ENCODE measurements at places on chromosomes 16 and 17. TPM values are rescaled to one million over a fixed set of nuclear protein-coding genes. Genes with fewer than 3 reads are reported as not detected.

Gene CACNG5
- not detected for polyA plus RNA-seq

Gene TLCD2
- polyA plus RNA-seq, result 7.2 TPM

Gene PDE6G
- polyA plus RNA-seq, result 1.2 TPM

Gene ALDH3A1
- 0.09 TPM for polyA plus RNA-seq

Gene TBC1D3C
- polyA plus RNA-seq, result 0.88 TPM

Gene SYT17
- polyA plus RNA-seq, result 2.4 TPM

Gene SNX20
- 0.93 TPM for polyA plus RNA-seq

Gene TOM1L1
- polyA plus RNA-seq, result 34.8 TPM

Gene CDRT15L2
- not detected for polyA plus RNA-seq

Gene KSR1
- polyA plus RNA-seq, result 38.0 TPM

Gene KRTAP4-6
- not detected for polyA plus RNA-seq

Gene CBX2
- 0.88 TPM for polyA plus RNA-seq

Gene TEX19
- polyA plus RNA-seq, result not detected

Gene STAC2
- polyA plus RNA-seq, result 0.48 TPM

Gene RTN4RL1
- 1.9 TPM for polyA plus RNA-seq

Gene KCNG4
- 0.20 TPM for polyA plus RNA-seq

Gene LPO
- polyA plus RNA-seq, result not detected

Gene VAC14
- 24.6 TPM for polyA plus RNA-seq

Gene ABI3
- polyA plus RNA-seq, result 13.0 TPM

Gene AIPL1
- not detected for polyA plus RNA-seq

Gene SP6
- polyA plus RNA-seq, result 1.1 TPM

Gene HOXB5
- polyA plus RNA-seq, result 10.5 TPM

Gene PARD6A
- 9.3 TPM for polyA plus RNA-seq

Gene ICAM2
- 35.0 TPM for polyA plus RNA-seq

Gene ALOX12
- polyA plus RNA-seq, result 0.16 TPM

Gene ZNF469
- polyA plus RNA-seq, result 2.7 TPM

Gene ZFP3
- 1.8 TPM for polyA plus RNA-seq

Gene WIPI1
- polyA plus RNA-seq, result 19.3 TPM

Gene ZNF594
- polyA plus RNA-seq, result 1.1 TPM

Gene ZG16B
- polyA plus RNA-seq, result 0.81 TPM

Gene C16orf96
- 0.07 TPM for polyA plus RNA-seq

Gene TEX14
- polyA plus RNA-seq, result 0.81 TPM

Gene TBC1D3
- not detected for polyA plus RNA-seq

Gene GPATCH8
- 7.2 TPM for polyA plus RNA-seq

Gene PRSS22
- 0.07 TPM for polyA plus RNA-seq

Gene MATCAP1
- 237 TPM for polyA plus RNA-seq

Gene TBC1D3K
- not detected for polyA plus RNA-seq

Measured in adrenal gland (tissue), 19 donors.